CD4-positive, alpha-beta T cell (primary cell): ENCODE measurements at places on chromosomes 6 and 20.

GRCh38 chr6:169536446-169537170 is 165.2 kb downstream of the WDR27 start:
- H3K36me3 ChIP-seq: peaks cover 2% of the 10 kb centered on the region
- DNase-seq: no peak
- H3K27ac ChIP-seq: no peak overlapping the region
- H3K4me1 ChIP-seq: no peaks in the 10 kb centered on the region
- no peak overlapping the region for H3K4me3 ChIP-seq
- no peaks in the 10 kb centered on the region for H3K27me3 ChIP-seq

- no peaks in the 10 kb centered on the region for H3K4me1 ChIP-seq
- H3K27ac ChIP-seq: no peak overlapping the region
- H3K4me3 ChIP-seq: no peak overlapping the region
These were observed 42.7 kb downstream of the TRPC4AP start for GRCh38 chr20:35049776-35050352.

DNA sequence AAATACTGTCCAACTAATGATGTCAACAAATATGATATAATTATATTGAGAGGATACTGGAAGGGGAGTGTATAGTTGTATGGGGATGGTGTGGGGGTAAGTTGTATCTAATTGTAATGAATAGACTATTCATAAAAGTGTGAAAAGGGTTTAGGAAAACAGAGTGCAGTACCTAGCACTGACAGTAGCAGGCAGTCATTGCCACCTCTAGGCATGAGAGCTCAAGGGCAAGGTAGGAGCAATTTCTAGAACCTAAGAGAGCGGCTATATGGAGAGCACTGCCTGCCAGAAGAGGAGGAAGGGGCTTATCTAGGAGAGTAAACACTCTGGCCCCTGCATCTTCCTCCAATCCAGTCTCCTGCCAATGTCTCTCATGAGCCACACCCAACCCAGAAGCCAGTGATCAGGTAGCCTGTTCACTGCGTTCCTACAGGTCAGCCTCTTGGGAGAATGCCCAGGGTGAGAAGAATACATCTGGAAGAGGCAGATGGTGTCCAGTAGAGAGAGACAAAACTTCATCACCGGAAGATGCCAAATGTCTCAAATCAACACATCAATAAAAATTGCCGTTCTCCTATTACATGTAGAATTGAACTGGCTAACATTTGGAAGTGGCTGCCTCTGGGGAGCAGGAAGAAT is 200.0 kb downstream of the LY86 start:
- H3K27ac ChIP-seq: no peak overlapping the region
- no peaks in the 10 kb centered on the region for H3K36me3 ChIP-seq
- no peak overlapping the region for H3K4me3 ChIP-seq

DNA sequence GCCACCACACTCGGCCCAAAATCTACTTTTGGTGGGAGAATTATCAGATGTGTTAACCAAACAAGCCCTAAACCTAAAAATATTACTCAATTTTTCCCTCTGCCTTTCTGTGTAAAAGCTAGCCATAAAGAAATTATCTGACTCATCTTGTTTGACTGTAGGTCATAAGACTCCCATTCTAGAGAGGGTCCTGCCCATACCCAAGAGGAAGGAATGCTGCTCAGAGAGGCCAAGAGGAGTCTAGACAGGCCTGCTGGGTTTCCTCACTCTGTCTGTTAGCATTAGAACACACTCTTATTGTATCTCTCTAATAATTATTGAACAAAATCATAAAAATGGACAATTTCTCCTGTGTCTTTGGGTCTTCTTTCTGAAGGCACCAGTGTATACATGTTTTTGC is 26.1 kb downstream of the C6orf141 start:
- H3K4me3 ChIP-seq: no peak overlapping the region
- H3K4me1 ChIP-seq: no peaks in the 10 kb centered on the region
- H3K36me3 ChIP-seq: no peaks in the 10 kb centered on the region
- H3K27ac ChIP-seq: no peak overlapping the region

DNA sequence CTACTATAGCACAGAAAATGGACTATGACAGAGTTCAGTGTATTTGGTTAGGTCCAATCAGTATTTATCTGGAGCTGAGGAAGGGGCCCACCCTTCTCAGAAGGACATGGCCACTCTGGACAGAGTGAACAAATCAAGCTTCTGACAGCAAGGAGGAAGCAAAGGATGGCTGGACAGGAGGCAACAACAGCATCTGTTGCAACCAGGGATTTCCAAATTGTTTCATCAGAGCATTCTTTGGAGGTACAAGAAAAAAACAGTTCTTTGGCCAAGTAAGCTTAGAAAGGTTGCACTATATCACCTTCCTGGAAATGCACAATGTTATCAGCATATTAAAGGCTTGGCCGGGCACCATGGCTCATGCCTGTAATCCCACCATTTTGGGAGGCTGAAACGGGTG is 118.7 kb upstream of the SLC22A16 start:
- peaks cover 5% of the 10 kb centered on the region for H3K4me1 ChIP-seq
- no peaks in the 10 kb centered on the region for H3K27me3 ChIP-seq
- DNase-seq: no peak
- no peak overlapping the region for H3K27ac ChIP-seq
- no peaks in the 10 kb centered on the region for H3K36me3 ChIP-seq
- no peak overlapping the region for H3K4me3 ChIP-seq

GRCh38 chr6:23637296-23637695 is 488.7 kb upstream of the NRSN1 start:
- DNase-seq: no peak
- H3K27me3 ChIP-seq: no peaks in the 10 kb centered on the region
- no peaks in the 10 kb centered on the region for H3K4me1 ChIP-seq

DNA sequence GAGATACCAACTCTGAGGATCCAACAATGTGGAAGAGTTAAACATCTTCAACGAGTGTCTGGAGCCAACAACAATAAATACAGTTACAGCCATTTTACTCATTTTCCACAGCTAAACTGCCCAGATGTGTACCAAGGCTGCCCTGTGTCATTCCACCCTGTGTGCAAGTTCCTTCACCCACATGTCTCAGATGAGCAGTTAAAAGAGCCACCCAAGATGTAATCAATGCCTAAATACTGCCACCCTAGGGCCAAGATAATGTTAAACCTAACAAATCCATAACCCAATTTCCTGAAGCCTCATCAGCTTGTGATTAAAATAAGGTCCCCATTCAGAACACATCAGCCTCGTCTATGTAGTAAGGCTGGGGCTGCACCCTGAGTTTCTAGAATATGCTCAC is 59.9 kb downstream of the GMDS start:
- H3K36me3 ChIP-seq: no peaks in the 10 kb centered on the region
- no peak overlapping the region for H3K4me3 ChIP-seq
- DNase-seq: no peak
- H3K4me1 ChIP-seq: no peaks in the 10 kb centered on the region
- no peak overlapping the region for H3K27ac ChIP-seq

- no peaks in the 10 kb centered on the region for H3K27me3 ChIP-seq
- peak overlapping the region; percentile 29 for H3K4me3 ChIP-seq
- H3K27ac ChIP-seq: no peak overlapping the region
- peaks cover 23% of the 10 kb centered on the region for H3K4me1 ChIP-seq
- H3K36me3 ChIP-seq: no peaks in the 10 kb centered on the region
These were observed 18.6 kb upstream of the SLCO4A1 start for GRCh38 chr20:62623488-62624324.

- H3K4me1 ChIP-seq: peaks cover 8% of the 10 kb centered on the region
- H3K36me3 ChIP-seq: no peaks in the 10 kb centered on the region
- DNase-seq: no peak
- peaks cover 95% of the 10 kb centered on the region for H3K27me3 ChIP-seq
- no peak overlapping the region for H3K27ac ChIP-seq
- H3K4me3 ChIP-seq: no peak overlapping the region
These were observed 106.6 kb downstream of the TRIM27 start for GRCh38 chr6:28816909-28817807.

GRCh38 chr6:47655719-47656595 is 42.4 kb upstream of the ADGRF4 start:
- no peak overlapping the region for H3K4me3 ChIP-seq
- H3K36me3 ChIP-seq: no peaks in the 10 kb centered on the region
- no peaks in the 10 kb centered on the region for H3K4me1 ChIP-seq
- no peaks in the 10 kb centered on the region for H3K27me3 ChIP-seq

GRCh38 chr6:87742106-87742505 is 40.1 kb upstream of the AKIRIN2 start:
- no peak overlapping the region for H3K4me3 ChIP-seq
- no peaks in the 10 kb centered on the region for H3K36me3 ChIP-seq
- peak; percentile 37 for DNase-seq
- no peak overlapping the region for H3K27ac ChIP-seq
- peaks cover 17% of the 10 kb centered on the region for H3K4me1 ChIP-seq
- H3K27me3 ChIP-seq: no peaks in the 10 kb centered on the region

GRCh38 chr6:127516662-127517273 is 2.4 kb downstream of the MTCL3 start:
- no peaks in the 10 kb centered on the region for H3K36me3 ChIP-seq
- peak overlapping the region; percentile 80 for H3K4me3 ChIP-seq
- H3K27ac ChIP-seq: no peak overlapping the region
- peaks cover 14% of the 10 kb centered on the region for H3K27me3 ChIP-seq
- no peak for DNase-seq

DNA sequence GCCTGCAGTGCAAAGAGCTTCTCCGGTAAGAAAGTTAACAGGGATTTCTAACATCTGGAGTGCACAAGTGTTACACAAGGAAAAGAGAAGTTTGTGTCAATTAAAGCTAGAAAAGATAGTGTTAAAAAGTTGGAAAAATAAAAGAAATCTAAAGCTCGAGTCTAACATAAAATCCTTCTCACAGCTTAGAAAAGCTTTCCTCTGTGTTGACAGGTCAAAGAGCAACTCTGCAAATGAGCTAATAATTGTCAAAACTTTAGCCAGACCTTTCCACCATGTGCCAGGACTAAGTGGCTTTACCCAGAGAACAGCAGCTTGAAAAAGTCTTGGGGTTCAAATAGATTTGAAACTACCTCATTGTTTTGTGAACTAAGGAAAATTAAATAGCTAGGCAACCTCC is 14.8 kb downstream of the PTPRK start:
- H3K4me1 ChIP-seq: no peaks in the 10 kb centered on the region
- no peak overlapping the region for H3K27ac ChIP-seq
- H3K36me3 ChIP-seq: no peaks in the 10 kb centered on the region

DNA sequence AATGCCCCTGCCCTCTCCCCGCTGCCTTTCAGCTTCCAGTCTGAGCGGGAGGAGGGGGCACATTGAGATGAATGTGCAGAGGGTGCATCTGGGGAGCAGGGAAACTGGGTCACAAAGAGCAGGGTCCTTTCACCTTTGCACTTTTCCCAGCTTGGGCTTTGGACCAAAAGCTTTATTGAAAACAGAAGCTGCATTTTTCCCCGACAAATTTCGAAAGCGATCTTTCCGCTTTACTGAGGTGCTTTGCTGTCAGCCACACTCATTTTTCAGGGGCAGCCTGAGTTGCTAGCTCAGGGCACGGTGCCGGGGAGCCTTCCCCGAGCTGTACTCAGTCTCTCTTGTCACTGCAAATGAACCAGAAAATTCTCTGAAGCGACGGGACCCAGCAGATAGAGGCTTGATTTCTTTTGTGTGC is 283.7 kb upstream of the SOX4 start:
- H3K4me3 ChIP-seq: no peak overlapping the region
- no peaks in the 10 kb centered on the region for H3K36me3 ChIP-seq
- no peaks in the 10 kb centered on the region for H3K4me1 ChIP-seq

DNA sequence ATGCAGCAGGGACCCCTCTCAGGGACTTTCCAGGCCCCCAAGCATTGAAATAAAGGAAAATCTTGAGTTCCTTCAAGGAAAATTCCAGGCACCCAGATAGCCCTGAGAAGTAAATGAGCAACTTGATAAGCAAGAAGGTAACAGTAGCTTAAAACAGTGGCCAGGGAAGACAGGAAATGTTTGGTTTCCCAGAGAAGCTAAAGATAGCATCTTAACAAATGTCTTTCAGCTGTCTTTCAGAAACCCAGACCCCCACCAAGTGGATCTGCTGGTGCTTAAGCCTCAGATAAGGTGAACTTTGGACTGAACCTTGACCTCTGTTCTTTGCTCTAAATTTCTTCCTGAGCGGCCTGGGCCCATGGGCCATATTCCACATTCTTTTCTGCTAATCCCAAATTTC is 117.8 kb upstream of the CST7 start:
- no peaks in the 10 kb centered on the region for H3K4me1 ChIP-seq
- no peaks in the 10 kb centered on the region for H3K36me3 ChIP-seq
- DNase-seq: no peak
- H3K27me3 ChIP-seq: no peaks in the 10 kb centered on the region

DNA sequence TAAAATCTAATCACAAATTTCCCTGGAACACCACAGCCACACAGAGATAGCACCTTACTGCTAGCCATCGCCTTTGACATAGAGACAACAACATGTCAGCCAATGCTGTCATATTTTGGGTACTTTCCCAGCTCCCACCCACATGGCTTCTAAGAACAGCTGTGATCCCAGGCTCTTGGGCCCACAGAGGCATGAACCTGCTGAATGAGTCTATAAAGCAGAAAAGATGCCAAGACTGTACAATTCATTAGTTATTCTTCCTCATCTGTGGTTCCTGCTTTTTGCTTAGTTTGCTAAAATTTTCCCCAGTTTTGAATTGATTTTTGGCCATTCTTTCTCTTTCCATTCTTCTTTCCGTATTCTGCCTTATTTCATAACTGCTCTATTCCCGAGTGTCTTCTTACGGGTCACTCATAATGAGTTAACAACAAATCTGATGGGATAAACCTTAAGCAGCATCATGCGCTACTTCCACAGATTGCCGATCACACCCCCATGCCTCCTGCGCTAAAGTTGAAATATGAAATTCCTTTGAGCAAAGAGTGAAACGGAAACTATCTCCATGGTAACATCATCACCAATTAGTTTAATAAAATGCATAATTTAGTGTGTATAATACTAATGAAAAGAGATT is 327.3 kb upstream of the HSF2 start:
- no peak overlapping the region for H3K27ac ChIP-seq
- H3K36me3 ChIP-seq: no peaks in the 10 kb centered on the region
- no peak overlapping the region for H3K4me3 ChIP-seq
- no peak for DNase-seq
- H3K27me3 ChIP-seq: no peaks in the 10 kb centered on the region

- H3K4me1 ChIP-seq: no peaks in the 10 kb centered on the region
- DNase-seq: no peak
- no peaks in the 10 kb centered on the region for H3K27me3 ChIP-seq
- no peaks in the 10 kb centered on the region for H3K36me3 ChIP-seq
- no peak overlapping the region for H3K4me3 ChIP-seq
These were observed 97.5 kb downstream of the PTPRK start for GRCh38 chr6:128422871-128423270.

DNA sequence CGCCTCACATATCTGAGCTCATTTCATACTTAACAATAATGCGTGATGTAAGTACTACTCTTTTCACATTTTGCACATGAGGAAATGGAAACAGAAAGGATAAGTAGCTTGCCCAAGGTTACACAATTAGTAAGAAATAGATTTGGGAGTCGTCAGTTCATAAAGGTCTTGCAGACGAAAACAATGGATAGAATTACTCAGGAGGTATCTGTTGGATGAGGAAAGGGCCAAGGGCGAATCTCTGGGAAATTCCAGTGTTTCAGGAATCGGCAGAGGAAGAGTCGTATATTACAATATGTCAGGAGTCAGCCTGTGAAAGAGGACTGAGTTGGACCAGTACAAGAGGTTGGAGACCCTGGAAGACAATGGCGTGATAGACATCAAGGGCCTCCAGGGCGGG is 12.8 kb upstream of the EDN1 start:
- H3K27ac ChIP-seq: no peak overlapping the region
- H3K4me1 ChIP-seq: no peaks in the 10 kb centered on the region
- no peaks in the 10 kb centered on the region for H3K36me3 ChIP-seq
- no peak overlapping the region for H3K4me3 ChIP-seq

- H3K36me3 ChIP-seq: no peaks in the 10 kb centered on the region
- no peak for DNase-seq
- no peak overlapping the region for H3K4me3 ChIP-seq
- no peaks in the 10 kb centered on the region for H3K27me3 ChIP-seq
- peaks cover 82% of the 10 kb centered on the region for H3K4me1 ChIP-seq
These were observed 11.7 kb upstream of the SIRPG start for GRCh38 chr20:1669304-1669703.
